Fibroblast of pulmonary artery (primary cell): ENCODE measurements at places on chromosomes 7 and 10.

- peak; percentile 46 for DNase-seq
Measured at GRCh38 chr7:95886501-95887090, 114.2 kb downstream of the DYNC1I1 start.

DNA sequence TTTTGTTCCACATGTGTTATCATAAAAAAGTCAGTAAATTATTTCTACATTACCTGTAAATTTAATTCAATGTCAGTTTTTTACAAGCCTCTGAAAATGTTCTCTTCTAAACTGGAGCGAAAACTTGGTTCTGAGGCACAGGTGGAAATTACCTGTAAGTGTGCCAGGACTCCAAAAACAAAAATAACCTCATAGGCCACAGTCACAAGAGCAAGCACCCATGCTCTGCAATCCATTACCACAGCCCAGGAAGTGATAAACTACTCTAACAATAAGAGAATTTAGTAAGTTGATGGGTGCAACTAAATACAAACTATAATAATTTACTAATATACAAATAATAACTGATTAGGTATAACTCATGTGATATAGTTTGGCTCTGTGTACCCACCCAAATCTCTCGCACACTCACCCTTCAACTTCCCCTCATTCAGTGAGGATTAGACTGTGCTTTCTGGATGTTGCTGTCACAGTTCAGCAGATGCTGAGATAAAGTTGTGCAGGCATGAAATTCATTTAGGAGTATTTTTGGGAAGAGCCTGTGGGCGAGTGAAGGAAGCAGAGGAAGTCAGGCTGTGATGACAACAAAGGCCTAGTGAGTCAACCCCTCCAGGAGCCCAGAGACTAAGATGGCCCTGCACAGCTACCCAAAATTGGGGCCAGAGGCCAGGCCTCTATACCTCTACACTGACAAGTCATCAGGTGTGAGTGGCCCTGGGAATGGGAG lies 16.3 kb upstream of the GIMAP6 start:
- no peak for DNase-seq

DNA sequence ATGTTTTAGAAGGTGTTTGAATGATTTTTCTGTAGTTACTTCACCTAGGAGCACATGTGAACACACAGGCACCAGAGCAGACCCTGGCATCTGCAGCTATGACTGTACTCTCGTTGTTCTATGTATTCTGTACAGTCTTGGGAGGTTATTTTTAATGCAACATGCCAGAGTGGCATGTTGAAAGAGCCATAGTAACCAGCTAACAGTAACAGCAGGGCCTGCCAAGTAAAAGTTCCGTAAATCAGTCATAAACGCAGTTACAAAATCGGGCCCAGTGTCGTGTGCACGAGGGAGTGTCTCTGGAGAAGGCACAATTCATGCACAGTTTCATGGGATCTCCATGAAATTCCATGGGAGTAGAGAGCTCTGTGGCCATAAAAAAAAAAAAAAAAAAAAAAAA lies 108.3 kb upstream of the CDK6 start:
- peak; percentile 29 for DNase-seq

DNA sequence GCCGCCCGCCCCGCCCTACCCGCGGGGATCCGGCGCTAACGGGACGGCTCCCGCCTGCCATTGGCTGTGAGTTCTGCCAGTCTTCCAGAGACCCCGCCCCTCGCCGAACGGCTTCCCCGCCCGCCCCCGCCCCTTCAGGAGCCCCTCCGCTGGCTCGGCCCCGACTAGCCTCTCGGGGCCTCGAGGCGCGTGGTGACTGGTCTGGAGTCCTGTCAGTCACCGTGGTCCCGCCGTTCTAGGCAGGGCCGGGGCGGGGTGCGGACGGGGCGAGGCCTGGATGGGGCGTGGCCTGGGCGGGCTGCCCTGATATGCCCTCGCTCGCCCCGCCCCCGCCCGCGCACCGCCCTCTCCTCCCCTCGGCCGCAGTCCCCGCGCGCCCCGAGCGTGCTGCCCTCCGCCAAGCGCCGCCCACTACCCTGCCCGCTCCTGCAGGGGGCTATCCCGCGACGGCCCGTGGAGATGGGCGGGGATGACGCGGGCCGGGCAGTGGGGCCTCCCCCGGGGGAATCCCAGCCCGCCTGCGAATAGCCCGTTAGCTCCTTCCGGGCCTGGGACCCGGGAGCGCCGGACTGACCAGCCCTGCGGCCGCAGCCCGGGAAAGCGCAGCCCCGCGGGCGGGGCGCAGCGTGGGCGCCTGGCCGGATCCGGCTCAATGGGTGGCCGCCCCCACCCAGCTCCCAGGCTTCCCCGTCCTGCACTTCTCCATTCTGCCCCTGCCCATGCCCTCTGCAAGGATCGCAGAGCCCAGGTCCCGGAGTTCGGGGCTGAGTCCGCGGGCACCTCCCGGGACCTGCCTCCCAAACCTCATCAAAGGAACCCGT lies 444 bp upstream of the HIP1 start:
- DNase-seq: peak; percentile 99

GRCh38 chr7:1285556-1286301 lies 53.1 kb downstream of the UNCX start:
- DNase-seq: no peak

DNA sequence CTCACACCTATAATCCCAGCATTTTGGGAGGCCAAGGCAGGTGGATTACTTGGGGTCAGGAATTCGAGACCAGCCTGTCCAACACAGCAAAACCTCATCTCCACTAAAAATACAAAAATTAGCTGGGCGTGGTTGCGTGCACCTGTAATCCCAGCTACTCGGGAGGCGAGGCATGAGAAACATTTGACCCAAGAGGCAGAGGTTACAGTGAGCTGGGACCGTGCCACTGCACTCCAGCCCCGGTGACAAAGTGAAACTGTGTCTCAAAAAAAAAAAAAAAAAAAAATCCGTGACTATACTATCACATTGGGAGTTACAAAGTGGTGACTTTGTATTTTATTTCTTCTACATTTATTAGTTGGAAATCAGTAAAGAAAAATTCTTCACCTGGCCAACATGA lies 101.2 kb downstream of the EPC1 start:
- DNase-seq: no peak

GRCh38 chr7:55939514-55940123 lies 12.1 kb upstream of the MRPS17 start:
- no peak for DNase-seq

- no peak for DNase-seq
Measured at GRCh38 chr7:6286486-6286885, 14.1 kb upstream of the CYTH3 start.

- DNase-seq: no peak
Measured at GRCh38 chr10:89632824-89633223, 12.2 kb downstream of the PANK1 start.
